Astrocyte (in vitro differentiated cells and primary cell): ENCODE measurements at places on chromosomes 7 and 10. TPM values are rescaled to one million over a fixed set of nuclear protein-coding genes. Genes with fewer than 3 reads are reported as not detected.

The DENND2A gene
- 41.7 and 42.1 TPM in 2 replicates for total RNA-seq

The RGS10 gene
- 40.0 and 40.1 TPM in 2 replicates for total RNA-seq

The RBP4 gene
- 0.27 and 0.36 TPM in 2 replicates for total RNA-seq

The HOGA1 gene
- total RNA-seq: 0.23 and 0.31 TPM in 2 replicates

The CNPY1 gene
- total RNA-seq: not detected in 2 replicates

The SLC26A5 gene
- total RNA-seq: not detected in 2 replicates

The ACSM6 gene
- total RNA-seq: not detected in 2 replicates

The MKX gene
- 3.5 and 3.9 TPM in 2 replicates for total RNA-seq

The SEMA3D gene
- 9.1 and 17.7 TPM in 2 replicates for total RNA-seq

The EPO gene
- not detected in 2 replicates for total RNA-seq

The ZKSCAN1 gene
- 70.3 and 70.8 TPM in 2 replicates for total RNA-seq

The YWHAG gene
- total RNA-seq: 344 and 351 TPM in 2 replicates

The SDK1 gene
- 1.6 and 4.2 TPM in 2 replicates for total RNA-seq

The GPRIN2 gene
- 2.2 and 3.0 TPM in 2 replicates for total RNA-seq

The ERV3-1 gene
- total RNA-seq: 17.8 and 20.2 TPM in 2 replicates

The EN2 gene
- not detected in 2 replicates for total RNA-seq

The TMEM178B gene
- 2.2 and 3.9 TPM in 2 replicates for total RNA-seq

The PNLIP gene
- total RNA-seq: not detected in 2 replicates

The ZNF398 gene
- 14.6 and 16.6 TPM in 2 replicates for total RNA-seq

The DRGX gene
- total RNA-seq: not detected in 2 replicates

The ZP3 gene
- total RNA-seq: 1.4 and 2.6 TPM in 2 replicates

The SYT15 gene
- 1.2 and 1.4 TPM in 2 replicates for total RNA-seq

The GSTO2 gene
- total RNA-seq: 1.2 and 1.9 TPM in 2 replicates

The TRIP6 gene
- 86.9 and 99.9 TPM in 2 replicates for total RNA-seq

The SAMD9L gene
- total RNA-seq: 45.2 and 55.6 TPM in 2 replicates

The CRTAC1 gene
- 0.66 and 2.6 TPM in 2 replicates for total RNA-seq

The C10orf120 gene
- not detected in 2 replicates for total RNA-seq

The CUZD1 gene
- total RNA-seq: 0.17 and 0.23 TPM in 2 replicates

The C7orf33 gene
- total RNA-seq: not detected in 2 replicates

The SLC18A2 gene
- total RNA-seq: 0.07 TPM in 1 of 2 replicates, not detected in the other

The PIK3CG gene
- 0.10 and 0.82 TPM in 2 replicates for total RNA-seq

The SPDYE6 gene
- not detected in 2 replicates for total RNA-seq

The KLF14 gene
- total RNA-seq: 0.07 TPM in 1 of 2 replicates, not detected in the other

The MYO1G gene
- 0.11 and 0.19 TPM in 2 replicates for total RNA-seq

The GDF2 gene
- not detected in 2 replicates for total RNA-seq

The SLC26A3 gene
- not detected in 2 replicates for total RNA-seq

The BCL7B gene
- 27.6 and 30.1 TPM in 2 replicates for total RNA-seq

The CADPS2 gene
- 6.1 and 6.4 TPM in 2 replicates for total RNA-seq

The MYOZ1 gene
- 2.2 TPM in 2 replicates for total RNA-seq

The CXCL12 gene
- 23.7 and 48.2 TPM in 2 replicates for total RNA-seq

The GRID2IP gene
- total RNA-seq: 0.07 and 0.09 TPM in 2 replicates

The FGL2 gene
- total RNA-seq: not detected in 2 replicates

The EMX2 gene
- not detected in 2 replicates for total RNA-seq

The KCNIP2 gene
- 1.9 and 2.5 TPM in 2 replicates for total RNA-seq

The CAMK2B gene
- total RNA-seq: 0.18 TPM in 1 of 2 replicates, not detected in the other

The LIPM gene
- not detected in 2 replicates for total RNA-seq

The CDHR3 gene
- 1.8 and 3.1 TPM in 2 replicates for total RNA-seq

The GPR15LG gene
- not detected in 2 replicates for total RNA-seq

The SPDYE1 gene
- not detected in 2 replicates for total RNA-seq

The BPGM gene
- 37.3 and 37.4 TPM in 2 replicates for total RNA-seq

The CACNB2 gene
- 0.46 and 0.66 TPM in 2 replicates for total RNA-seq
